CD4-positive, alpha-beta T cell treated with Interleukin-21 for 1 hour (primary cell): ENCODE measurements at places on chromosomes 6 and 20.
A peak's percentile ranks its signal among the peaks of the same experiment; 100 is the strongest.

DNA sequence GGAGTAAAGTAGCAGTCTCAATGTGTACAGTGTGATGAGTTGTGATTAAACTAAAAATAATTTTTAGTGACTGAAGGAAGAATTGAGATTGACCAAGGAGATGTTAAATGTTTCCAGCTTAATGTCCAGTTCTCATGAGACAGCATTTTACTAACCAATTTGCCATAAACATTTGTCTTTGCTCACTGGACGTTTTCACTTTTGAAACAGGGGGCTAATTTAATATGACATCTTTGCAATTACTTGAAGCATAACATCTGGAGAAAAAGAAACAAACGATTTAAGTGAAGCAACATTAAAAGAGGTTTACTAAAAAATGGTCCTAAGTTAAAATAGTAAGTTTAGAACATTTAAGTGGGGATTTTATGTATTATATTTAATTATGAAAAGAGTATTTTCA is 443.8 kb downstream of the BCKDHB start:
- no peak for DNase-seq

- no peak for DNase-seq
Observed at GRCh38 chr6:122719176-122719575, 60.3 kb upstream of the FABP7 start.

- DNase-seq: peak; percentile 84
Observed at GRCh38 chr6:188821-189655, 103.2 kb upstream of the DUSP22 start.

DNA sequence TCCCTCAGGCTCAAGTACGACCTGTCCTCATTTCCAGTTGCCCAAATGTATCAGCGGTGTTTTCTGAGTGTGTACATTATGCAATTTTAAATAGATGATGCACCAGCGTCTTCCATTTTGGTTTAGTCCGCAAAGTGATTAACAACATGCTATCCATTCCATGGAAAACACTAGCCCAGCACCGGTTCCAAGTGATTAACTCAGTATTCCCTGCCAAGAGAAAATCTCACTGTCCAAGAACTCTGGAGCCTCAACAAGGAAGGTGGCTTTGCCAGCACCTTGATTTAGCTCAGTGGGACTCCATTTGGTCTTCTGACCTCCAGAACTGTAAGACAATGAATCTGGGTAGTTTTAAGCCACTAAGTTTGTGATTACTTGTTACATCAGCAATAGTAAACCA is 107.2 kb downstream of the FOXC1 start:
- no peak for DNase-seq

GRCh38 chr6:157329829-157330228 is 6.5 kb upstream of the TMEM242 start:
- DNase-seq: no peak

GRCh38 chr6:35294308-35294945 is 3.2 kb upstream of the DEF6 start:
- DNase-seq: peak; percentile 69

GRCh38 chr6:105075210-105075609 is 104.6 kb downstream of the POPDC3 start:
- no peak for DNase-seq

- DNase-seq: no peak
Observed at GRCh38 chr20:64030371-64031134, 5.4 kb upstream of the C20orf204 start.

DNA sequence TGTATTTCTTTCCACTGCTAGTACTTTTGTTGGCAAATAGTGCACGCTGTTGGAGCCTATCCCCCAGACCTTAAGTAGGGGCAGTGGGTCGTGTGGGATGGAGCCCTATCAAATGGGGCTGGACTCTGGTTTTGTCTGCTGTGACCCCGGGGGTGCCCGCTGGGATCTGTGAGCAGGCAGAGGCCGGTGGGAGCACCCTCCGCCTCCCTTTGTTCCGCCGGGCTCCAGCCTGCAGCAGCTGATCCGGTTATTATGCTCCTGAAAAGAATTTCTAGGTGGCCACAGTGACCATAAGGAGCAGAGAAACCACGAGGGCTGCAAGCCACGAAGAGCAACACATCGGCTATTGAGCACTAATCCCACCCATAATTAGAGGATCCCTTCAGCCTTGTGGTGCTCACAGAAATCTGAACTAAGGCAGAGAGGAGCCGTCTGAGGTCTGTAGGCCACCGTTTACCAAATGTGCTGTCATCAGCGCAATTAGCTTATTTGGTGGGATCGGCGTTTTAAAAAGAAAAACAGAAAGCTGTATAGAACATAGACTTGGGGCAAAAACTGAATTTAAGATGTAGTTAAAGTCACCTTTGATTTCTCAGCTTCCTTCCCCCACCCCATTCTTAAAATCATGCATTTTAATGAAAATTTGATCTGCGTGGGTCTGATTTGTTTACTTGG is 598.3 kb upstream of the JAG1 start:
- DNase-seq: no peak

DNA sequence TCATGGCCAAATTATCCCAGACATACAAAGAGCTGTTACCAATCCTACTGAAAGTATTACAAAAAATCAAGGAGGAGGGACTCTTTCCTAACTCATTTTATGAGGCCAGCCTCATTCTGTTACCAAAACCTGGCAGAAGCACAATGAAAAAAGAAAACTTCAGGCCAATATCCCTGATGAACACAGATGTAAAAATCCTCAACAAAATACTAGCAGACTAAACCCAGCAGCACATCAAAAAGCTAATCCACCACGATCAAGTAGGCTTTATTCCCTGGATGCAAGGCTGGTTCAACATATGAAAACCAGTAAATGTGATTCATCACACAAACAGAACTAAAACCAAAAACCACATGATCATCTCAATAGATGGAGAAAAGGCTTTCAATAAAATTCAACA is 109.2 kb downstream of the C6orf118 start:
- no peak for DNase-seq

- DNase-seq: no peak
Observed at GRCh38 chr6:39196673-39197091, 32.6 kb downstream of the KCNK5 start.

DNA sequence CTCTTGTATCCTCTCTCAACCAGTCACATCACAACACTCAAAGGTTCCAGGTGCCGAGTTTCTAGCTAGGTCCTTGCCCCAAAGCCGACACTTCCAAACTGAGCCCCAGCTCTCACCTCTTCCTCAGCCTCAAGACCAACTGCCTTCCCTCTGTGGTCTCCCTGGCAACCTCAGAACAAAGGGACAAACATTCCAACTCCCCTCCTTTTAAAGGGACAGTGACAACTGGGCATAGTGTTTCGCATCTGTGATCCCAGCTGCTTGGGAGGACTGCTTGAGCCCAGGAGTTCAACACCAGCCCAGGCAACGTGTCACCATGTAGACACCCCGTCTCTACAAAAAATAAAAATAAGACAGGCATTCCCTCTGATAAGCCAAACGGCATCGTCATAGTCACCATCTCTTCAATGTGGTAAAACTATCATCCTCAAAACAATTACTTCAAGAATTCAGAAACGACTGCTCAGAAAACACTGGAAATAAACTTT is 11.3 kb downstream of the DIDO1 start:
- no peak for DNase-seq

- DNase-seq: no peak
Observed at GRCh38 chr6:126631363-126631762, 291.4 kb downstream of the CENPW start.

- DNase-seq: no peak
Observed at GRCh38 chr6:78513856-78514255, 353.5 kb upstream of the IRAK1BP1 start.

- peak; percentile 52 for DNase-seq
Observed at GRCh38 chr6:138590796-138591709, 91.8 kb upstream of the NHSL1 start.

- no peak for DNase-seq
Observed at GRCh38 chr6:3862038-3862437, 12.9 kb downstream of the FAM50B start.
